ENCODE measurements at places on chromosomes 3 and 15. TPM values are rescaled to one million over a fixed set of nuclear protein-coding genes. Genes with fewer than 3 reads are reported as not detected.
A peak's percentile ranks its signal among the peaks of the same experiment; 100 is the strongest.

CHRM5 gene
- total RNA-seq, result not detected

DNA sequence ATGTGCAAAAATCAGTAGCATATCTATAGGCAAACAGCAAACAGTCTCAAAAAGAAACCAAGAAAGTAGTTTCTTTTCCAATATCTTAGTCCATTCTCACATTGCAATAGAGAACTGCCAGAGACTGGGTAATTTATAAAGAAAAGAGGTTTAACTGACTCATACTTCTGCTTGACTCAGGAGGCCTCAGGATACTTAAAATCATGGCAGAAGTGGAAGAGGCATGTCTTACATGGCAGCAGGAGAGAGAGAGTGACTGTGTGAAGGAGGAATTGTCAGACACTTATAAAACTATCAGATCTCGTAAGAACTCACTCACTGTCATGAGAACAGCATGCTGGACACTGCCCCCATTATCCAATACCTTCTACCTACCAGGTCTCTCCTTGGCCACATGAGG, 327.9 kb upstream of the EPHA3 start:
- no peak for DNase-seq

DGKG gene
- 14.6 TPM for total RNA-seq

GRCh38 chr3:42101048-42101447, 9.9 kb downstream of the TRAK1 start:
- peak; percentile 43 for DNase-seq

GRCh38 chr3:55242921-55243320, 244.2 kb downstream of the WNT5A start:
- DNase-seq, result no peak

UNC13C gene
- not detected for total RNA-seq
